ENCODE measurements at places on chromosomes 2 and 18. TPM values are rescaled to one million over a fixed set of nuclear protein-coding genes. Genes with fewer than 3 reads are reported as not detected.
A peak's percentile ranks its signal among the peaks of the same experiment; 100 is the strongest.

The ASB18 gene
- total RNA-seq: not detected

The CYTIP gene
- total RNA-seq: 11.5 TPM

The SOX11 gene
- 0.33 TPM for total RNA-seq

- no peak for DNase-seq
- no peaks in the 10 kb centered on the region for H3K4me1 ChIP-seq
- H3K36me3 ChIP-seq: no peaks in the 10 kb centered on the region
- H3K27me3 ChIP-seq: no peaks in the 10 kb centered on the region
These were observed 30.0 kb upstream of the ERMN start for GRCh38 chr2:157355618-157356017.

DNA sequence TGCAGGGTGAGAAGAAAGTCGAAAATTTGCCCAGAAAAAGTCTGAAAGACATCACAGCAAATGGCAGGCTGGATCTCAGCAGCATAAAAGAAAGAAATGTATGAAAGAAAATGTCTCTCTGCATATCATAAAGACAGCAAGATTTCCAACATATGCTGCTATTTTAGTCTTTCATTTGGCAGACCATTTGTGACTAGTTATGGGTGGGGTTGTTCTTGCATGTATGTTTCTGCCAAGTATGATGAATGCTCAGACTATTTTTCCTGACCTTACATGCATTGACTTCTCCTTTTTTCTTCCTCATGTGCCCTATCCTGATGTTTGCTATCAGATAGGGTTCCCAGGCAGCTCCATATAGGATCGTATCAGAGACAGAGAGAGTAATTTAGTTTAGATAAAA lies 58.5 kb upstream of the PARD3B start:
- DNase-seq: no peak
- H3K4me3 ChIP-seq: no peak overlapping the region
- no peak overlapping the region for H3K27ac ChIP-seq
- H3K4me1 ChIP-seq: no peaks in the 10 kb centered on the region
- no peaks in the 10 kb centered on the region for H3K27me3 ChIP-seq

GRCh38 chr2:20796374-20796791 lies 26.5 kb downstream of the LDAH start:
- H3K36me3 ChIP-seq: no peaks in the 10 kb centered on the region
- DNase-seq: no peak
- no peaks in the 10 kb centered on the region for H3K4me1 ChIP-seq
- H3K4me3 ChIP-seq: no peak overlapping the region
- H3K27ac ChIP-seq: no peak overlapping the region

DNA sequence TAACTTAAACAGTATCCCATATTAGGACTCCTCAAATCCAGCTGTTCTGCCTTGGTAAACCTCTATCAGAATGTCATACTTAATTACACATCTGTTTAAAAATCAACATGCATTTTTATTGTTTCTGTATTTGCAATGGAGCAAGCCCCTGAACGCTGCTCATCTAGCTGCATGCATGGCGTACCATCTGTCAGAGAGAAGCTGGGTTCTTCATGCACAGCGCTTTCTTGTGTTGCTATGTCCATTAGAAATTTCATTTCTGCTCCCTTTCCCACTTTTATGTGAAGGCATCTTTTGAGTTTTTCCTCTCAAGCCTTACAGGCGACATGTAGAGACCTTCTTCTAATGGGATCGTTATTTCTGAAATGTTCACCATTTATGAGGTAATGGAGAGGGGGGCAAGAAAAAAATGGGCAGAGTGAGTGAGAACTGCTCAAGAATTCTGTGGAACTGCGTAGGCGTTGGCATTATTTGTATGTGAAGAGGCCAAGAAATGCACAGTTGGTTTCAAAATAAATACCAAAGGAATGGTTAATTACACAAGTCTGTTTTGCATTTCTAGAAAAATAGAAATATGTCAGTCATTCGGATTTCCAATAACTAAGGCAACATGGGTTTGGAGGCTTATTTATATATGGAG lies 31.6 kb downstream of the INSIG2 start:
- H3K27me3 ChIP-seq: no peaks in the 10 kb centered on the region
- H3K36me3 ChIP-seq: no peaks in the 10 kb centered on the region
- no peak for DNase-seq
- no peak overlapping the region for H3K27ac ChIP-seq

DNA sequence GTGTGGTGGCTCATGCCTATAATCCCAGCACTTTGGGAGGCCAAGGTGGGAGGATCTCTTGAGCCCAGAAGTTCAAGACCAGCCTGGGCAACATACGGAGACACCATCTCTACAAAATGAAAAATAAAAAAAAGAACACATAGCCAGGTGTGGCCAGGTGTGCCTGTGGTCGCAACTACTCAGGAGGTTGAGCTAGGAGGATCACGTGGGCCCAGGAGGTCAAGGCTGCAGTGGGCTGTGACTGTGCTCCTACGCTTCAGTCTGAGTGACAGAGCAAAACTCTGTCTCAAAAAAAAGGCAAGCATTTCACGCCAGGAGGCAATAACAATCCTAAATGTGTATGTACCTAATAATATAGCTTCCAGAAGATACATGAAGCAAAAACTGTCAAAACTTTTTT lies 27.8 kb downstream of the USP40 start:
- no peak for DNase-seq
- no peaks in the 10 kb centered on the region for H3K4me1 ChIP-seq
- no peak overlapping the region for H3K27ac ChIP-seq
- peaks cover 5% of the 10 kb centered on the region for H3K36me3 ChIP-seq
- no peaks in the 10 kb centered on the region for H3K27me3 ChIP-seq
- H3K4me3 ChIP-seq: no peak overlapping the region

GRCh38 chr2:222671259-222672067 lies at the start of gene MOGAT1:
MOGAT1 (plus strand) TSS chr2:222671658; CDS start chr2:222671786, 128 bp downstream.
- no peak within 1 kb of the TSS for H3K27ac ChIP-seq
- H3K4me1 ChIP-seq: no peaks in the 10 kb centered on the region
- no peaks in the 10 kb centered on the region for H3K27me3 ChIP-seq
- H3K4me3 ChIP-seq: peak within 1 kb of the TSS; percentile 52
- no peaks in the 10 kb centered on the region for H3K36me3 ChIP-seq

GRCh38 chr18:58117786-58118403 lies 73.9 kb downstream of the NEDD4L start:
- H3K27ac ChIP-seq: peak overlapping the region; percentile 5
- no peak overlapping the region for H3K4me3 ChIP-seq
- no peaks in the 10 kb centered on the region for H3K4me1 ChIP-seq
- H3K36me3 ChIP-seq: no peaks in the 10 kb centered on the region
- no peaks in the 10 kb centered on the region for H3K27me3 ChIP-seq

GRCh38 chr18:63085611-63086010 lies 234.0 kb downstream of the BCL2 start:
- H3K4me1 ChIP-seq: no peaks in the 10 kb centered on the region
- H3K36me3 ChIP-seq: no peaks in the 10 kb centered on the region
- H3K27me3 ChIP-seq: no peaks in the 10 kb centered on the region
- H3K4me3 ChIP-seq: no peak overlapping the region
